Airway epithelial cell (primary cell): ENCODE measurements at places on chromosomes 3 and 15. TPM values are rescaled to one million over a fixed set of nuclear protein-coding genes. Genes with fewer than 3 reads are reported as not detected.

Gene DUOX2
- total RNA-seq, result 0.70 and 0.99 TPM in 2 replicates

Gene BCL6
- total RNA-seq, result 7.1 and 13.8 TPM in 2 replicates

Gene CCDC71
- total RNA-seq, result 37.9 and 42.0 TPM in 2 replicates

Gene CYP8B1
- not detected in 2 replicates for total RNA-seq

Gene P2RY12
- not detected in 2 replicates for total RNA-seq

Gene SLC9C1
- total RNA-seq, result not detected in 2 replicates

Gene CALML4
- total RNA-seq, result 0.84 and 0.85 TPM in 2 replicates

Gene FSIP1
- total RNA-seq, result 0.42 TPM in 1 of 2 replicates, not detected in the other

Gene SMCO1
- total RNA-seq, result not detected in 2 replicates

Gene IQCF5
- total RNA-seq, result not detected in 2 replicates

Gene IGSF11
- 0.14 TPM in 1 of 2 replicates, not detected in the other for total RNA-seq

Gene RETNLB
- total RNA-seq, result not detected in 2 replicates

Gene CPN2
- total RNA-seq, result not detected in 2 replicates

Gene C15orf61
- total RNA-seq, result 2.0 and 4.9 TPM in 2 replicates

Gene SERPINI2
- not detected in 2 replicates for total RNA-seq
